ENCODE measurements at places on chromosomes 11 and 22.

DNA sequence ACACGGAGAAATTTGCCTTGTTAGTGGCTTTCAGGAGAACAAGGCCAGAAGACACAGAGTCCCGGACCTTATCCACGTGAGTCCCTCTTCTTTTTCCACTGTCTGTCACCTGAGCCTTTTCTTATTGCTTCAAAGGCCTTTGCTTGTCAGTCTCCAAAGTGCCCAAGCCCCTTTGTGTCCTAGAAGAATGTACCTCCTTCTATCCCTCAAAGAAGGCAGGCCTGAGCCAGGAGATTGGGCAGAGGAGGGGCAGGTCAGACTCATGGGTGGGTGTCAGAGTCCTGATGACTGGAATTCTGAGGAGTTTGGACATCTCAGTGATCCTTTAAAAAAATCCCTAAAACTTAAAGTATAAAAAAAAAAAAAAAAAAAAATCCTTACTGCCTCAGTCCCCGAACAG lies 299.6 kb upstream of the NCAM1 start:
- no peak for DNase-seq

- DNase-seq = no peak
Measured at GRCh38 chr11:46999217-46999616, 62.7 kb downstream of the CSTPP1 start.

GRCh38 chr22:23073526-23074229 lies 3.4 kb downstream of the GNAZ start:
- no peak for DNase-seq

DNA sequence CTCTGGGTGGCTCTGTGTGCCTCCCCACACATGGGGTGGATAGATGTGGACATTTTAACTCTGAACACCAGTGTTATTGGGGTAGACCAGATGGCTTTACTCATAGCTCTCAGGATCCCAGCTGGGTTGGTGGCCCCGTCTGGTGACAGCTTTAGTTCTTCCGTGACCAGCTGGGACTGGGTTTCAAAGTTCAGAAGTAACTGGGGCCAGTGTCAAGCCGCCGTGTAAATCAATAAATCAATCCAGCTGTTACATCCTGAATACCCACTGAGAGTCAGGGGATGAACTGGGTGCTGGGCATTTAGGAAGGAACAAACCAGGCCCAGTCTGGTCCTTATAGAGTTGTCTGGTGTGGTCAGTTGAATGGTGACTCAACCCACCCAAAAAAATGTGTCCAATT lies 269.4 kb downstream of the CTTN start:
- no peak for DNase-seq

GRCh38 chr11:128161994-128162393 lies 425.4 kb downstream of the ETS1 start:
- DNase-seq = no peak

- peak; percentile 96 for DNase-seq
Measured at GRCh38 chr11:2825261-2825888, 60.2 kb downstream of the CDKN1C start.

GRCh38 chr11:112113539-112114457 lies 27.1 kb downstream of the SDHD start:
- DNase-seq = peak; percentile 80

GRCh38 chr11:119376197-119376847 lies 5.2 kb downstream of the USP2 start:
- DNase-seq = no peak

DNA sequence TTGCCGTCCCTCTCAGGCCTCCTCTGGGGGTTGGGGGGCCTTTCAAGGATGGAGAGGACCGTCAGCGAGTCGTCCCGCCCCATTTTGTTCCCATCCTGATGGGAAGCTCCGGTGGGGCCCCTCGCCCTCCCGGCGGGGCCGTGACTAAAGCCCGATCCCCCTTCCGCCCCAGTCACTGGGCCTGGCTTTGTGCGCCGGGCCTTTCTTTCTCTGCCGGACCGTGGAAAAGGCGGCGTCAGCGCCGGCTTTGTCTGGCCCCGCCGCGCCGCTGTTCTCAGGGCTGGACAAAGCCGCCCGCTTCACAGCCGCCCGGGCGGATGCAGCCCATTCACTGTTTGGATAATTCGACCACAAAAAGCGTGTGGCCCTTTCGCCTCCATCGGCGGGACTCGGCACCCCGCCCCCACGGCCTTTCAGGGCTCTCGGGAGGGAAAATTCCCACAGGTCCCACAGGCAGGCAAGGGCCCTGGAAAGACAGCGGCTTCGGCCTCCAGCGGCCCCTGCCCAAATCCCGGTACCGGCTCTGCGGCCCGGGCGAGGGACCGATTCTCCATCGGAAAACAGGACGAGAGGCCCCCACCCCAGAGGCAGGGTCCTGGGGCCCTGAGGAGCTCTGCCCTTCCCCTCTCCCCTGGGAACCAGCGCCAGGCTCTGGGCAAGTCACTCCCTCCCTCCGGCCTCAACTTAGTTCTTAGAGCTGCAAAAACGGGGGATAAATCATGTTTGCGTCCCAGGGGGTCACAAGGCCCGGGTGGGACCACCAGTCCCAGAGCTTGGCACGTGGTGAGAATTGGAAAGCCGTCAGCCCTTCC lies 87.2 kb downstream of the WNT7B start:
- no peak for DNase-seq

GRCh38 chr11:61116426-61117167 lies 14.3 kb downstream of the CD5 start:
- no peak for DNase-seq

DNA sequence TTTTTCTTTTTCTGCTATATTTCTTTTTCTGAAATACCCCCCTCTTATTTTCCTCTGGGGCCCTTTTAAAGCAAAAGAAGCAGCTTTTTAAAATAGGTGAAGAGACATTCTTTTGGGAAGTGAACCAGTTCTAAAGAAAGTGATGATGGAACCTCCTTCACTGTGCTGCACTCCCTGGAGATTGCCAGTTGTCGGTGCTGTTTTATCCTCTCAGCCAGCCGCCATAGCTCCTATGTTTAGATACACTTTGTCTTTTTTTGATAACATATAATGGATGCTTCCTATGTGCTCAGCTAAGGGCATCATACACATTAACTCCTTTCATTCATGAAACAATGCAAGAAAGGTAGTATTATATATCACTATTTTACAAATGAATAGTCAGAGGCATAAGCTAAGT lies 14.0 kb downstream of the CFAP300 start:
- no peak for DNase-seq

GRCh38 chr11:134386945-134387344 lies 25.1 kb downstream of the B3GAT1 start:
- no peak for DNase-seq

- DNase-seq = no peak
Measured at GRCh38 chr11:19918302-19919049, 205.8 kb downstream of the NAV2 start.

DNA sequence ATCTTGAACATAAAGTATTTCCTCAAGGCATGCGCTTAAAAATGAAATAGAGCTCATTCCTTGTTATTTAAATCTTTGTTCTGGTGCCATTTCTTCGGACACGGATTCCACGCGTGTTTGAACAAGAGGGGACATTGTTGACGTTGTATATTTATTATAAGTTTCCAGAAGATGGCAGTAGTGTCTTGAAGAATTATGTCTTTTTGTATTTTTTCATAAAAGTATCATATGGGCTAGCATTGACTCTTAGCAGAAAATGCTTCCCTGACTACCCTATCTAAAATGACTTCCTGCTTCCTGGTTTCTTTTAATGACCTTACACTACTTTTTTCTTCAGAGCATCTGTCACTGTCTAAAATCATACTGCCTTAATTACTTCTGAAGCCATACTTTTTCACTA lies 20.4 kb downstream of the BIRC2 start:
- DNase-seq = peak; percentile 16

- DNase-seq = no peak
Measured at GRCh38 chr22:44001521-44001920, 22.6 kb upstream of the PARVB start.

- DNase-seq = peak; percentile 78
Measured at GRCh38 chr11:6705905-6706535, 22.9 kb upstream of the MRPL17 start.

- peak; percentile 29 for DNase-seq
Measured at GRCh38 chr11:10042699-10043098, 251.3 kb downstream of the SBF2 start.

DNA sequence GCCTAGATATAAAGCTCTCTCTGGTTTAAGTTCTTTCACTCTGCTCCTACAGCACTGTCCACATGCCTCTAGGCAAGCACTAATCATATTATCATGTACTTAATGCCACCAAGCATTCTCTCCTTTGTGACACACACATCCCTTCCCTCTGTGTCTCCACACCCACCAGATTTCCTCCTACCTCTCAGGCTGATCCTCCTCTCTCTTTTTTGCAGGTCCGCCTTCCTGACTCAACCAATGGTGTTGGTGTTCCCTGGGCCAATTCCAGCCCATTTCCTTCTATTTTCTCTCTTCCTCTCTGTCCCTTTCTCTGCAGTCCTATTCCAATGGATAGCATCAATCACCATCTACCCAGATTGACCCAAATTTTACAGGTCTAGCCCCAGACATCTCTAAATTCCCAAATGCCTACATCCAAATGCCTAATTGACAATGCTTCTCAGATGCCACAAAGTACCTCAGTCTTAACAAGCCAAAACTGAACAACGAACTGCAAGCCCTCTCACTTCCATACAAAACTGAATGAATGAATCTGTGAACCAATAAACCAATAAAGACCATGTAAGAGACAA lies 504 bp upstream of the ZNF215 start:
- peak; percentile 13 for DNase-seq

DNA sequence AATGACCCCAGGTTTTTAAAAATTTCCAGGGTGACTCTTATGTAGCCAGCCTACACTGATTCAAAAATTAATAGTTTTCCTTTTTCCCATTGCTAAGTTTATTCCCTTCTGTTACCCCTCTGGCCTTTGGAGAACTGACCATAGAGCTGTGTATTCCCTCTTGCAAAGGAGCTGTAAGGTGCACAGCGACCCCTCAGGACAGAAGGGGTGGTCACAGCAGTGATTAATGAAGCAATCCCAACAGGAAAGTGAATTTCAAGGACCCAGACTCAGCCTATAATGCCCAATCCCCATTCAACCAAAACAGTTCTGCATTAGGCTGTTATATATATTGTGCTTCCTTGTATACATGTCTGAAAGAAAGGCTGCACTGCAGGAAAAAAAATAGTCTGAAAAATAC lies 147.1 kb downstream of the WT1 start:
- no peak for DNase-seq

DNA sequence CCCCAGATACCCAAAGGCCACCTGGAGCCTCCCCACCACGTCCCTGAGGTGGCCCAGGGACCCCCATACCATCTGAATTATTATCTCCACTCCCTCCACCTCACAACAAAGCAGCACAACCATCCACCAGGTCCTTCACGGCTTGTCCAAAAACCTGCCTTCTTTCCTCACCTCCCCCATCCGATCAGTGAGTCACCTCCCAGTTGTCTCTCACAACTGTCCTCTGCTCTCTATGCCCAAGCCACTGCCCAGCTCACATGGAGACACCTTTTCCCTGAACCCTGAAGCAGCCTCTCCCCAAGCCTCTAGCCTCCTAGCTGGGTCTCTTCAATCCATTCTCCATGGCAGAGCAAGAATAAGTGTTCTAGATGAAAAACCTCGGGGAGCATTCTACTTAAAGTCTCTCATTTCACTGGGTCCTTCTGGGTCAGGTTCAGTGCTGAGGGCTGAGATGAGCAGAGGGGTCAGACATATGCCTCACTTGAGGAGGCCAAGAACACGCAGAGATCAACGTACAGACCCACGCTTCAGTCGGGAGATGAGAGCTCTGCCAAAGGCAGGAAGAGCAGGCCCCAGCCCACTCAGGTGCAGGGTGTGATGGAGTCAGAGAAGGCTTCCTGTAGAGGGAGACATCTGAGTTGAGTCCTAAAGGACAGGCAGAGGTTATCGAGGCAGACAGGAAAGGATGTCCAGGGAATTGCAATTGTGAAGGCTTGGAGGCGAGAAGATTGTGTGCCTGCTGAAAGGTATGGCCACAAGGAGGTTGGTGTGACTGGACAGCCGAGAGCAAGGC lies 74.7 kb downstream of the PDE2A start:
- DNase-seq = no peak

DNA sequence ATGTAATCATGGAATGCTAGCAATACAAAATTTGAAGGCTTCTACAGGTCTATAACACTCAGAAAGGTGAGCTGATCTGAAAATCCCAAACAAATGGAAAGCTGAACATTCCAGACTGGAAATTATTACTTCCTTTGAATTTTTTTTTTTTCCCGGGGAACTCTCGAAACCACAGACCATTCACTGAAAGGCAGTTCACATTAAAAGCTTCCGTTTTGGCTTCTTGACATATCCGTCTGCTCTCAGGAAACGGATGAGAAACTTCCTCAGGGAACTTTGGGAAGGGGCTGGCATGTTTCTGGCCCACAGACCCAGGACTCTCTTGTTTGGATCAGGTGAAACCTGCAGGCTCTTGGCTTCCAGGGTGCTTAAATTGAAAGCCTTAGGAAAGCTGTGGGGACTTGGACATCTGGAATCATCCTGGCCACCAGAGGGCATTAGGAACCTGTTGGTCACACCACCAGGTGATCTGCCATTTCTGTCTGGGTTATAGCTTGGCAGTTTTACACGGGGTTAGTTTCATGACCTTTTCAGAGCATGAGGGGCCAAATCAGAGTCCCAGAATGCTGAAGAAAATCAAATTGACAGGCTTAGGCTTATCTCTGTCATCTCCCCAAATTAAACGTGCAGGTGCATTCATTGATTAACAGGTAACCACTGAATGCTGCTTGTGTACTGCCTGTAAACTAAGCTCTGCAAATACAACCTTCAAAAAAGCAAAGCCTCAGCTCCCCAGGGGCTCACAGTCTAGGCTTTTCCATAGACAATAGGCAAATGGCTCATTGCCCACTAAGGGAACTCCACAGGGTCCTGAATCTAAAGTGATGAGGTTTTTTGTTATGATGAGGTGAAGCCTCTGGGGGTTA lies 22.7 kb upstream of the GRAMD1B start:
- DNase-seq = peak; percentile 64

All from GM03348 (cell line).